NCI-H1092 (cell line): ENCODE measurements at places on chromosomes 13 and 19.
A peak's percentile ranks its signal among the peaks of the same experiment; 100 is the strongest.

DNA sequence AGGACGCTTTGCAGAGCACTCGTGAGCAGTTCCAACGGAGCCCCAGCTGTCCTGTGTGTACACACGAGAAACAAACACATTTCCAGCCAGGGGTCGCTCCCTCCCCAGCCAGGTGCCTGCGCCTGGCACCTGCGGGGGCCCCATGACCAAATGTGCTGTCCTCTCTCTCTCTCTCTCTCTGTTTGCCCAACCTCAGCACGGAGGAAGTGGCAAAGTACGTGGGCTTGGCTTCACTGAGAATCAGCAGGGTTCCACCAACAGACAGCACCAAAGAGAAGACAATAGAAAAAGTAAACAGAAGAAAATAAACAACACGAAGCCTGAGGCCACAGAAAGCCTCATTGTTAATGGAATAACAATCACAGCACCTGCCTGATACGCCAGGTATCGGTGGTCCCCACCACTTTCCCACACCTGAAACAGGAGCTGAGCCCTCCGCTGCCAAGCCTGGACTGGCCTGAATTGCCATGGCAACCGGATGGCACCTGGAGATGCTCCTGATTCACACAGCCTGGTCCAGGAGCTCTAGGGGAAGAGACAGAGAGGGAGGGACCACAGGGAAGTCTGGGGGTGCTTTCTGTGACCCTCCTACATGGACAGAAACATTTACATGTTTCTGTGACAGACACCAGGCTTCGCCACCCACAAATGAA lies 103.9 kb upstream of the CACNA1A start:
- peak; percentile 93 for DNase-seq

- no peak for DNase-seq
These were observed 233.1 kb downstream of the POU4F1 start for GRCh38 chr13:78370231-78370630.

DNA sequence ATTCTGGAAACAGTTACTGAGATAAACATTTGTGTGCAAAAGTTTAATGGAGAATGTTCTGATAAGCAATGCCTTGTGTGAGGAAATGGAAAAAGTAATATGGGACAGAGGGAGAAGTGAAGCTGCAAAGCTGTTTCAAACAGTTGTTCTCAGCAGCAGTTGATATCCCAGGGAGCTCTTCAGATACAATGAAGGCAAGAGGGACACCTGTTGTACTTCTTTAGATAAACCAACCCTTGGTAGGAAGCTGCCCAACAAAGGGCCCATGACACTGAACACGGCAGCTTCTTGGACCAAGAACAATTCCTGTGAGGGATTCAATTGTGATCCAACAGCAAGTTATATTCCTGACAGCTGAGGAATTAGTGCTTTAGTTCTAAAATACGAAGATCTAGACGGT lies 894.3 kb upstream of the PCDH20 start:
- DNase-seq = no peak

DNA sequence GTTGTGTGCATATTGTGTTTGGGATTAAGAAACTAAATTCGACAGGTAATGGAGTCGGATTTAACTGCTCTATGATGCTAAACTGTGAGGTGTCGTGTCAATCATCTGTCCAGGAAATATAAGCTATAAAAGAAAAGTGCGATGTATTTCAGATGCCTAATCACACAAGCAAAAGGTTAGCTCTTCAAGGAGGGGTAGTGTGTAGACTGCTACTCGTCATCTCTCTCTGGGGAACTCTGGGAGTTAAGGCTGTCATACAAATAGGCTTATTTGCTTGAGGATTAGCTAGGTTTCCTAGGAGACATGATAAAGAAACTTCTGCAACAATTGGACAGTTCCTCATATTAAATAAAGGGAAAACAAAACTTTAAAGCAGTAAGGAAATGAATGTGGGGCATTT lies 462.1 kb downstream of the OLFM4 start:
- DNase-seq = no peak

DNA sequence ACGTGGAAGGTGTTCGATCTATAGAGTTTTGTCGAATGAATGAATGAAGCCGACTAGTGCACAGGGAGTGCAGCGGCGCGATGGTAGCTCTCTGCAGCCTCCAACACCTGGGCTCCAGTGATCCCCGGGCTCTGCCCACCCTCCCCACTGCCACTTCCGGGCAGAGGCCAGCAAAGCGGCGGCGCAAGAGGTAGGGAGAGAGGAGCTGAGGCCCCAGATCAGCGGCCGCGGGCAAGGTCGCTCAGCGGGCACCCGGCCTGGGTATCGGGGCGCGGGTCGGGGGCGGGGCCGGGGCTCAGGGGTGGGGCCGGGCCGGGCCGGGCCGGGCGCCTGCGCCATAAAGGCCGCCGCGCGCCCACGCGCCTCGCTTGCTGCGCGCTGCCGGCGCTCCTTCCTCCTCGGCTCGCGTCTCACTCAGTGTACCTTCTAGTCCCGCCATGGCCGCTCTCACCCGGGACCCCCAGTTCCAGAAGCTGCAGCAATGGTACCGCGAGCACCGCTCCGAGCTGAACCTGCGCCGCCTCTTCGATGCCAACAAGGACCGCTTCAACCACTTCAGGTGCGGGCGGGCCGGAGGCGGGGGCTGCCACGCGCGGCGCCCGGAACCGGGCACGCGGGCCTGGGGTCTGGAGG lies at the start of gene GPI:
GPI (plus strand) TSS at position 367 of the 633 bp plus-strand sequence; CDS start at position 438, 71 bp downstream.
- peak; percentile 9 for DNase-seq

GRCh38 chr13:34017231-34017630 lies 199.3 kb downstream of the RFC3 start:
- no peak for DNase-seq

GRCh38 chr19:12647490-12648071 lies 19.0 kb downstream of the MAN2B1 start:
- peak; percentile 26 for DNase-seq

GRCh38 chr19:49421039-49421877 lies 2.0 kb downstream of the PTH2 start:
- peak; percentile 61 for DNase-seq
